NCI-H2227 treated with DMSO at 0.1 percent for 48 hours (cell line): ENCODE measurements at places on chromosomes 7 and 10.

- DNase-seq, result no peak
Measured at GRCh38 chr10:86535132-86535882, 13.7 kb upstream of the WAPL start.

DNA sequence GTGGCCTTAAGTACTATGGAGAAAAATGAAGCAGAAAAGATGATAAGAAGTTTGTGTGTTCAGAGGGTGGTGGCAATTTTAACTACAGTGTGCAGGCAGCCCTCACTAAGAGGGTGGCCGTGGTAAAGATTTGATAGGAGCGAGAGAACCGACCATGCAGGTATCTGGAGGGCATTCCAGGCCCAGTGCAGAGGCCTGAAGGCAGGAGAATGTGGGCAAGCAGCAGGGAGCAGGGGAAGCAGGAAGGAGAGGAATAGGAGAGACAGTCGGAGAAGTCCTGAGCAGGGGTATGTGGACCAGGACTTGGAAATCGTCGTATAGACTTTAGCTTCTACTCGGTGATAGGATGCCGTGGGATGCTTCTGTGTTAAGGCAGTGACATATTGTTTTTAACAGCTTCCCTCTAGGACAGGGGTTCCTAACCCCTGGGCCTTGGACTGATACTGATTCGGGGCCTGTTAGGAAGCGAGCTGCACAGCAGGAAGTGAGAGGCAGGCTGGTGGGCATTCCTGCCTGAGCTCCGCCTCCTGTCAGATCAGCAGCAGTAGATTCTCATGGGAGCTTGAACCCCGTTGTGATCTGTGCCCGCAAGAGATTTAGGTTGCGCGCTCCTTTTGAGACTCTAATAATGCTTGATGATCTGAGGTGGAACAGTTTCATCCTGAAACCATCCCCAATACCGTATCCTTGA lies 227.2 kb downstream of the CCDC3 start:
- no peak for DNase-seq

GRCh38 chr7:110944966-110945644 lies 145.8 kb upstream of the LRRN3 start:
- no peak for DNase-seq

DNA sequence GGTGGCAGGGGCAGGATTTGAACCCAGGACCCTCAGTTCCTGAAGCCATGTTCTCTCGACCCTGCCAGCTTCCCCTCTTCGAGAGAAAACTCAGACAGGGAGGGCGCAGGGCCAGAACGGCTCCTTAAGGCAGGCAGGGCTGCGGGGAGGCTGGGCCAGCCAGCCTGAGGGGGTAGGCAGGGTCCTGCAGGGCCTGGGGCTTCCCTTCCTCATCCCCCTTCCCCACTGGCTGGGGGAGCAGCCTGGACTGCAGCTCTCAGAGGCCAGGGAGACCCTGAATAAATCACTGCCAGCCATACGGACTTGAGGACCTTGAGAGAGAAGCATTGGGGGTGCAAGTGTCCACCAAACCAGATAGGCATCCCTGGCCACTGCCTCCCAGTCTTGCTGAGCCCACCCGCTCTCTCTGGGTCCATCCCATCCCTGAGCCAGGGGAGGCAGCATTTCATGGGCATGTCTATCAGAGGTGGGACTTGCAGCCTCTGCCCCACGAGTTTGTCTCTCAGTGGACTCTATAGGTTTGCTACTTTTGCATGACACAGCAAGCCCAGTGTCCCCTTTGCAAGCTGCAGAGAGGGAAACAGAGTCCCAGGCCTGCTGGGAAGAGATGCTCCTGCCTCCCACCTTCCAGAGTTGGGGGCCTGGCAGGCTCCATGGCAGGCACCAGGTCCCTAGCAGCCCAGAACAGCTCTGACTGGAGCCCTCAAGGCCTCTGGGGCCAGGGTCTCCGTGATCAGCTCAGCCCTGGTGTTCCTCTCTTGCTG lies 70.9 kb downstream of the MYL10 start:
- no peak for DNase-seq

- DNase-seq, result no peak
Measured at GRCh38 chr7:24572393-24572996, 757 bp upstream of the PALS2 start.

GRCh38 chr10:21732067-21732772 lies 198.2 kb downstream of the MLLT10 start:
- DNase-seq, result peak; percentile 9

DNA sequence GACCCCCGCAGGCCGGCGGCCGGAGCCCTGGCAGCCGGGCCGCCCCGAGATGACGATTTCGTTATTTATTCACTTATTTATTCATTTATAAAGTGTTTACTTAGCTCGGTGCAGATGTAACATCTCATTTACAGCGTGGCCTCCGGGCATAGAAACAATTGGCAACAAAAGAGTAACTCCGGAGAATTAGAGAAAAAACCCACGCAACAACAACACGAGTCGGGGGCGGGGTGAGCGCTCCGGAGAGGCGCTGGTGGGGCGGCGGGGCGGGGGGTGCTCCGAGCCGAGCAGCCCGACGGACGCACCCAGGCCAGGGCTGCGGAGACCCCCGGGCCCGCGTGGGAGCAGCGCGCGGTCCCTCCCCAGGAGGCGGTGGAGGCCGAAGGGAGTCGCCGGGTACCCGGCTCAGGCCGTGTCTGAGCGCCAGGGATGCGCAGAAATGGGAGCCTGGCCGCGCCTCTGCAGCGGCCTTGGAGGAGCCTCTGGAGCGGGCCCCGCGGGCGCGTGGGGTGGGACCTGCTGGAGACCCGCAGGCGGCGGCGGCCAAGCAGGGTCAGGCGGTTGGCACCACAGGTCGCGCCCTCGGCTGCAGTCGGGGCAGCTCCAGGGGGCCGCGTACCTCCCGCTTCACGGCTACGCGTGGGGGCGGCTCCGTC lies 14.3 kb downstream of the UNCX start:
- no peak for DNase-seq

DNA sequence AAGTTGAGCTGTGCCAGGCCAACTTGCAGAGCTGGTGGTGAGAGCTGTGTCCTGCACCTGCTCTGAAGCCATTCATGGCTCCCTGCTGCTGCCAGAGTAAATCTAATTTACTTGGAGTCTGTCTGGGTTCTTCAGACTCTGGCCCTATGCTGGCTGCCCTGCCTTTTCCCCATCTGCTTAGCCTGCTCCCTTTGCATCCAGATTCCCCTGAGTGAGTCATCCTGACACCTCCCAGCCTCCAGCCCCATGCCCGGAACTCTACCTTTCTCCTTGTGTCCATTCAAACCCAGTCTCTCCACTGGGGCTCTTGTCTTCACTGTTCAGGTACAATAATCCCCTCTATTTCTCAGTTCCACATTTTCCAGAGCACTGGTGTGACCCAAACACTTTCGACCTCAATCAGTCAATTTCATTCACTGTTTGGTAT lies 434.4 kb upstream of the ZMIZ1 start:
- DNase-seq, result no peak

- no peak for DNase-seq
Measured at GRCh38 chr7:142960955-142961512, 1.1 kb downstream of the KEL start.

DNA sequence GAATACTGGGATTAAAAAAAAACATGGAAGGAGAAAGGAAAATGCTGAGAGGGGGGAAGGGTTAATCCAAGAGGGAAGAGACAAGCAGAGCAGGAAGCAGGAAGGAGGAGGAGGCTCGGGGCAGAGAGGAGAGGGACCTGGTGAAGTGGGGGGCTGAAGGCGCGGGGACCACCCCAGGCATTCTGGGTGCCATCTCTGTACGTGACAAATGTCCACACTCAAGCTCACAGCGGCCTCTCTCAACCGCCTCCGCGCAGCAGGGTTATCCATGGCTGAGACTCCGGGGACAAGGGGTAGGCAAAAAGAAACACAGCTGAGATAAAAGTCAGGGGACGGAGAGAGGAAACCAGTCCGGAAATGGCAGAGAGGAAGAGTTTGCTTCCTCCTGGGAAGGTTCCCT lies 33.9 kb downstream of the EN2 start:
- DNase-seq, result no peak

DNA sequence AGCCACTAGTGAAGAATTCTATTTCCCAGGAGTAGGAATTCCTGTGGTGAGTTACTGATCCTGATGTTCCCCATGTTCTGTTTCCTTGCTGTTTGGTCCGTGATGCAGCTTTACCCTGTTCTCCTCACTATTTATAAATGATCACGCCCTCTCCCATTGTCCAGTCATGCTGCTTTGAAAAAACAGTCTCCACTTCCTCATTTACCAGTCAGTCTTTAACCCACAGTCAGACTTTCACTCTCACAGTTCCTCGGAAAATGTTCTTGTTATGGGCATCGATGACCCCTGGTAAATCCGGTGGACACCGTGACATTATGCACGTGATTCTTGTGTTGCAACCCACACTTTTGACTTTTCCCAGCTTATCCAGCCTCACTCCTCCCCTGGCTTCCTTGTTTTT lies 14.4 kb downstream of the SCIN start:
- DNase-seq, result no peak

DNA sequence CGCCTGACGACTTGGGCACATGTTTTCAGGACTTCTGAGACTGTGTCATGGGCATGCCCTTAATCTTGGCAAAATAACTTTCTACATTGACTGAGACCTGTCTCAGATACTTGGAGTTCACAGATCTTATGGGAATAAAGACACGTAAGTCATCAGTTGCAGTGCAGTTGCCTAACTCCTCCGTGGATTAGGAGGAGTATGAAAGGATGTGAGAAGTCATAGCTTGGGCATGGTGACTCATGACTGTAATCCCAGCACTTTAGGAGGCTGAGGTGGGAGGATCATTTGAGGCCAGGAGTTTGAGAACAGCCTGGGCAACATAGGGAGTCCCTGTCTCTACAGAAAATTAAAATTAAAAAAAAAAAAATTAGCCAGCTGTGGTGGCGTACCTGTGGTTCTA lies 49.6 kb downstream of the EXOC6 start:
- no peak for DNase-seq

DNA sequence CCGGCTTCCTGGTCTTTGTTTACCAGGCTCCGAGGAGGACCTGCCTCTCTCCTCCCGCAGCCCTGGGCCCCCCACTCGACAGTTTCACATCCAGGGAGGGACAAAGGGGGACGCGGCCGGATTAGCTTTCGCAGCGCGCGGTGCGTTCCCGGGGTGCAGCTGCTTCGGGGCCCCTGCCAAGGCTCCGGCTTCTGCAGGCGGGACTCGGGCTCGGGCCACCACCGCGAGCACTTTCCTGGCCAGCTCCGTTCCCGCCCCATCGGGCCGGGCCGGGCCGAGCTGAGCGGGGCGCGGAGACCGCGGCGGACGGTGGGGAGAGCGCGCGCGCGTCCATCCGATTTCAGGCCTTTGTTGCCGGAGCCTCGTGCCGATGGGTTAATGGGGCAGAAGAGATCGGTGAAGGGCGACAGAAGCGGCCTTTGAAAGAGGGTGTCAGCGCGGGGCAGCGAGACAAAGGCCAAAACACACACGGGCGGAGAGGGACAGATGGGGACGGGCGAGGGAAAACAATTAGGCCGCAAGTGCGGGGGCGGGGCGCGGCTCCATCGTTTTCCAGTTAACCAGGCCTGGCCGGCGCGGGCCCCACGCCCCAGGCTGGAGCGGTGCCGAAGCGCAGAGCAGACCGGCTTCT lies 8.5 kb upstream of the UNCX start:
- DNase-seq, result no peak

DNA sequence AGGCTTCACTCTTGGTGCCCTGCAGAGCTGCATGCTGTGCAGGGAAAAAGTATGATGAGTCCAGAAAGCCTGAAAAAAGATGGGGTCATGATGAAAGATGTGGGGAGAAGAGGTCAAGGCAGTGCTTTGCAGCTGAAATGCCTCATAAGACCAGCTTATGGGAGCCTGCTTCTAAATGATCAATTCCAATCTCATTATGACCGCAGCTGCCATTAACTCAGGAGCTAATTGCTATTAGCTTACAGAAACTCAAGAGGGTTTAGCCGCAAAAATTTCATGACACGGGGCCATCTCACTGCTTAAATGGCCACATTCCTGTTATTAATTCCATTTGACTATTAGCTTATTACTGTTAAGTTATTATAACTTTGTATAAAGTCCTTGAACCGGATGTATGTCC lies 502.9 kb upstream of the ZMIZ1 start:
- DNase-seq, result no peak

GRCh38 chr10:46551701-46552525 lies 4.5 kb downstream of the GPRIN2 start:
- DNase-seq, result no peak

GRCh38 chr10:43120929-43121314 lies 17.3 kb upstream of the CSGALNACT2 start:
- DNase-seq, result no peak

DNA sequence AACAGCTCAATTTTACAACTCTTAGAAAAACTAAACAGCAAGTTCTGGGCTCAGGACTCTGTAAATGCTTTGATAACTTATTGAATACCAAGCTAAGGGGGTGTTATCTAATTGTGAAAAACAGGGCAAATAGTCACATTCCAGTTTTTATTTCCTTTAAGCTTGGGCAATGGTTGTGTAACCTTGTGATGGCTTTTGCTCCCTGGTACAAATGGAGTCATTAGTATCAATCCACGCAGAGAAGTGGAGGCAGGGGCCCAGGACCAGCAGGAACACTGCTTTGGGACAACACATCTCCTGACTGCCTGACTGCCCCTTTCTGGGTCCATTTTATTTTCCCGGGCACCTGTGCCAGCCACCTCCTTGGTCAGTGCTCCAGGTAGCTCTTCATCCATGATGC lies 5.8 kb upstream of the PRKAG2 start:
- no peak for DNase-seq

- no peak for DNase-seq
Measured at GRCh38 chr7:150994141-150994837, 3.5 kb downstream of the NOS3 start.

- DNase-seq, result no peak
Measured at GRCh38 chr10:78139341-78139740, 105.7 kb downstream of the RPS24 start.

GRCh38 chr10:45442662-45443061 lies 68.6 kb downstream of the ALOX5 start:
- no peak for DNase-seq
